Kidney epithelial cell (primary cell): ENCODE measurements at places on chromosomes 16 and 17.

DNA sequence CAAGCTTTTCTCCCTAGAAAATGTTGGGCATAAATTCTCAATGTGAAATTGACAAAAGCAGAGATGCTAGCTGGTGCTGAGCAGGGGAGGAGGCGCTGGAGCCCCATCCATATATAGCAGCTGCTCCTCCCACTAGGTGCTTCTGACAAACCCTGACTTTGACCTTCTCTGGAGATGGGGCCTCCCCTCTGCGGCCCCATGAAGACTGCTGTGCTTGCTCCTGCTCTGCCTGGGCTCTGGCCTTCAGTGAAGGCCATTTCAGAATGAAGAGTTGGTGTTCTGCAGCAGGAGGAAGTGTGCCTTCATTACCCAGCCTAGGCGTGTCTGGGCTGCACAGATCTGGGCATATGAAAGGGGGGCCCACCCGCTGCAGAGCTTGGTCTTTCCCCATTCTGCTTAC lies 29.7 kb downstream of the ASIC2 start:
- no peak for DNase-seq

GRCh38 chr17:20068445-20068844 lies 59.3 kb downstream of the SPECC1 start:
- DNase-seq = no peak

DNA sequence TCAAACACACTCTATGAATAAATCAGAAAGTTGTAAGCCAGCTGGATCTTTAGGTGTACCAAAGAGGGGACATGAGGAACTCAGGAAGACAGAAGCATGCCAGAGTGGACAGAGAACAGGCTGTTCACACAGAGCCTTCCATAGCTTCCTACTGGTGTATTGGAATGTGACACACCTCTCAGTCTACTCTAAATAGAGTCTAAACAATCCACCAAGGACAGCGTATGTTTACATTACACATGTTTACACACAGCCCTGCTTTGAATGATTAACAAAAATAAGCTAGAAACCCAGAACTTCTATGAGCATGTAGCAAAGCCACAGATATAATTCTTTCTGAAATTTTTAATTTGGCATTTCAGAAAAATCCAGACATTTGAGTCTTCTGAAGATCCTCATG lies 1279.0 kb upstream of the CDH8 start:
- DNase-seq = no peak

GRCh38 chr17:20059728-20060188 lies 50.6 kb downstream of the SPECC1 start:
- DNase-seq = no peak

DNA sequence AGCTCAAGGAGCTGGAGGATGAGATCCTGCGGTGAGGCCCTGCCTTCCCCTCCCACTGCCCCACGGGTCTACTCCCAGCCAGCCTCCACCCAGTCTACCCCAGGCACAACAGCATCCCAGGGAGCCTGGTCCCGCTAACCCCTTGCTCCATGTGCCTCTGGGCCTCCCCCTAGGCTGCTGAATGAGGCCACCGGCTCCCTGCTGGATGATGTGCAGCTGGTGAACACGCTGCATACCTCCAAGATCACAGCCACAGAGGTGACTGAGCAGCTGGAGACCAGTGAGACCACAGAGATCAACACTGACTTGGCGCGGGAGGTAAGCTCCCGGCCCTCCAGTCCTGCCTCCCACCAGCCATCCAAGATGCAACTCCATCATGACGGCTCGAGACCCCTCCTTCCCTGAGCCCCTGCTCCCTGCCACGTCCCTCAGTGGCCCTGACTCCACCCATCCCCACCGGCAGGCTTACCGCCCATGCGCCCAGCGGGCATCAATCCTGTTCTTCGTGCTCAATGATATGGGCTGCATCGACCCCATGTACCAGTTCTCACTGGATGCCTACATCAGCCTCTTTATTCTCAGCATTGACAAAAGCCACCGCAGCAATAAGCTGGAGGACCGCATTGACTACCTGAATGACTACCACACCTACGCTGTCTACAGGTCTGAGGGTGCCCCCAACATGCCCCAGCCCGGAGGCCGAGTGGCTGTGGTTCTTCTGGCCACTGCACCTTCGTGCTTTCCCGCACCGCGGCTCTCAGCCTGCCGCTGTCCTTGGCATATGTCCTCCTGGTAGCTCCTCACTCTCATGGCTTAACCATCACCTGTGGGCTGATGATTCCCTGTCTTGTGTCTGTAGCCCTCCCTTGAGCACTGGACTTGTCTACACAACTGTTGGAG lies 15.0 kb upstream of the KDM6B start:
- no peak for DNase-seq

DNA sequence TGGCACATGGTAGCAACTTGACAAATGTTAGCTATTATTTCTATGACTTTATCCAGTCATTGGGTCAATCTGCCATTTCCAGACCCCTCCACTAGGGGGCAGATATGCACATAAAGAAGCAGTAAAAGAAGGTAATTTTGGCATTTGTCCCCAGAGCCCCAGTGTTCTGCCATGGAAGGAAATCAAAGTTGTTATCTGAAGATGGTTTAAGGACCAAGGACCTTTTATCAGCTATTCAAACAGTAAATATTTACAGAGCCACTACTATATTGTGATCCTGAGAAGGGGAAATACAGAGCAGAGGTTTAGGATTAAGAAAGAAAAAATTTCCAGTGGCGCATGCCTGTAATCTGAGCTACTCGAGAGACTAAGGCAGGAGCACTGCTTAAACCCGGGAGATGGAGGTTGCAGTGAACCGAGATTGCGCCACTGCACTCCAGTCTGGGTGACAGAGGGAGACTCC lies 20.0 kb downstream of the TRAF4 start:
- no peak for DNase-seq

DNA sequence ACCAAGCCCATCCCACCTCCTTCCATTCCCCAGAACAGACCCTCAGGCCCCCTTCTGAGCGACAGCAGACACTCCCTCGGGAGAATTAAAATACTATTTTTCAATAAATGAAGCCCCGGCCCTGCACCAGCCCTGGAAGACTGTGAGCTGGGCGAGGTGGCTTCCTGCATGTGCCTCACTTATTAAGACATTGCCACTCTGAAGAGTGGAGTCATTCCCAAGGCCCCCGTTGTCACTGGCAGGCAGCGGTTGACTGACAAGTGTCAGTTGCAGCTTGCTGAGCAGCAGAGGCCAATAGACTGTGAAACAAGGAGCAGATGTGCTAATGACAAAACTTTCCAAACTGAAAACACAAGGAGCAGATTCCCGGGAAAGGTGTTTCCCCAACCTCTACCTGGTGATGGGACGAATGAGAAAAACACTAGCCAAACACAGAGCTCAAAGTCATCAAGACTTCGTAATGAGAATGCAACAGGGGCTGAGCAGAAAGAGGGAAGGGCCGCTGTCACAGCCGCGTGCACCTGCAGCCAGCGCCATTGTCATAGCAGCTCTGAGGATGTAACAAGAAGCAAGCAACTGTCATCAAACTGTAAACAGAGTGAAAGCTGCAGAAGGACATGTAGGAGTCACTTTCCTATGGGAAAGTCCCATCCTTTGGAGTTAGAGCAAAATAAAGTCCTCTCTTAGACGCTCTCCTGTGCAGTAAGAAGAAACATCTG lies 232.1 kb downstream of the C16orf78 start:
- DNase-seq = no peak

DNA sequence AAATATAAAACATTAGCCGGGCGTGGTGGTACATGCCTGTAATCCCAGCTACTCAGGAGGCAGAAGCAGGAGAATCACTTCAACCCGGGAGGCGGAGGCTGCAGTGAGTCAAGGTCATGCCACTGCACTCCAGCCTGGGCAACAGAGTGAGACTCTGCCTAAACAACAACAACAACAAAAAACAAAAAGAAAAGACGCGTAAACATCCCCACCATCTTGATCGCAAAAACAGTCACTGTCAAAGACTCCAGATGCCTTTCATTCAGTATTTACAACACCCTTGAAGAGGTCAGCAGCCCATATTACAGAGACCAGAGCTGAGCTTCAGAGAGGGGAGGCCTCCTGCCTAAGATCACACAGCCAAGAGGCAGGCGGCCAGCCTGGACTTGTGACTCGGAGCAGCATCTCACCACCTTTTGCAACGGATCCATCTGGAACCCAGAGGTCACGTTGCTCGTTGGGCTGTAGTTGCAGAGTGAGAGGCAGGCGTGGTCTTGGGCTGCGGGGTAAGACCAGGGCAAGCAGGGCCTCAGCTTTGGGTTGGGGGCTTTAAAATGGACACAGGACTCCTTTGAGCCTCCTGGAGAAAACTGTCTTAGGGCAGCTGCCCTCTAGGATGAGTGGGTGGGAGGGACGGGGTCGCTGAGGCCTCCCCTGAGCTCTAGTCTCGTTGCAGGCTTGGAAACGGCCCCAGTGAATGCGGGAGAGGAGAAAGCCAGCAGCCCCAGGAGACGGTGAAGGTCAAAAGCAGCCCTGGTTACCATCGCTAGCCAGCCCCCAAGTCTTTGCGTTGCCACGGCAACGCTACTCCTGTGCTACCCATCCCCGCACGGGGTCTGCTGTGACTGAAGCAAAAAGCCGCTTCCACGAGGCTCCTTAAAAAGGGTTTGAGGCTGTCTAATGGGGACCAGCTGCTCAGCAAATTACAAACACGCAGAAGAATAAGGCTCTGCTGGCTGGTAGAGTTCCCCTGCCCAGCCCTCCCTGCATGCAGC lies 26.1 kb downstream of the LGALS3BP start:
- DNase-seq = no peak

DNA sequence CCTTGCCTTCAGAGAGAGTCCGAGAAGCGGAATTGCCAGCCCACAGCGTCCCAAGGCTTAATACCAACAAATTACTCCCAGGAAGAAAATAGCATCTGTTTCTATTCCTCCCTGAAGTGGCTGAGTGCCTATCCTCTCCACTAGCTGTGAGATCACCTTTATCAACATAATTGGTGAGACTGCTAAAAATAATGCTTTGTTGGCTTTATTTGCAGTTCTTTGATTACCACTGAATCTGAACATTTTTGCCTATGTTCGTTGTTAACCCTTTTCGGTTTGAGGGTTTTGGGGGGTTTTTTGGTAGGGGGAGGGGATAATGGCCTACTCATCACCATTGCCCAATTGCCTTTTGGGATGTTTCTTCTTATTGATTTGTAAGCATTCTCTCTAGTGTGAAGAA lies 31.0 kb downstream of the MMP15 start:
- no peak for DNase-seq

DNA sequence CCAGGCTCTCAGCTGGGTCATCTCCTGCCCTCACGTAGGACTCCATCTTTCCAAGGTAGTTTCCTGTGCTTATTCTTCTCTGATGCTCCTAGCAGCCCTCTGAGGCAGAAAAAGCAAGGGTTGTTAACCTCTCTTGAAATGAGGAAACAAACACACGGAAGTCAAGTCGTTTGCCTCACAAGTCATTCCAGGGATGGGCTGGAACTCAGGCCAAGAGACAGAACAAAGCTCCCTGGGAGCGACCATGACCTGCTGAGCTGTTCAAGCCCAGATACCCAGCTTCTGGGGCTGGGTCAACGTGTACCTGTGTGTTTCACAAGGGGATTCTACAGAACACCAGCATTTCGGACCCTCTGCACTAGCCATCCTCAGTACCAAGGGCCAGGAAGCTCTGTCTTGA lies 28.1 kb downstream of the SRL start:
- peak; percentile 10 for DNase-seq

DNA sequence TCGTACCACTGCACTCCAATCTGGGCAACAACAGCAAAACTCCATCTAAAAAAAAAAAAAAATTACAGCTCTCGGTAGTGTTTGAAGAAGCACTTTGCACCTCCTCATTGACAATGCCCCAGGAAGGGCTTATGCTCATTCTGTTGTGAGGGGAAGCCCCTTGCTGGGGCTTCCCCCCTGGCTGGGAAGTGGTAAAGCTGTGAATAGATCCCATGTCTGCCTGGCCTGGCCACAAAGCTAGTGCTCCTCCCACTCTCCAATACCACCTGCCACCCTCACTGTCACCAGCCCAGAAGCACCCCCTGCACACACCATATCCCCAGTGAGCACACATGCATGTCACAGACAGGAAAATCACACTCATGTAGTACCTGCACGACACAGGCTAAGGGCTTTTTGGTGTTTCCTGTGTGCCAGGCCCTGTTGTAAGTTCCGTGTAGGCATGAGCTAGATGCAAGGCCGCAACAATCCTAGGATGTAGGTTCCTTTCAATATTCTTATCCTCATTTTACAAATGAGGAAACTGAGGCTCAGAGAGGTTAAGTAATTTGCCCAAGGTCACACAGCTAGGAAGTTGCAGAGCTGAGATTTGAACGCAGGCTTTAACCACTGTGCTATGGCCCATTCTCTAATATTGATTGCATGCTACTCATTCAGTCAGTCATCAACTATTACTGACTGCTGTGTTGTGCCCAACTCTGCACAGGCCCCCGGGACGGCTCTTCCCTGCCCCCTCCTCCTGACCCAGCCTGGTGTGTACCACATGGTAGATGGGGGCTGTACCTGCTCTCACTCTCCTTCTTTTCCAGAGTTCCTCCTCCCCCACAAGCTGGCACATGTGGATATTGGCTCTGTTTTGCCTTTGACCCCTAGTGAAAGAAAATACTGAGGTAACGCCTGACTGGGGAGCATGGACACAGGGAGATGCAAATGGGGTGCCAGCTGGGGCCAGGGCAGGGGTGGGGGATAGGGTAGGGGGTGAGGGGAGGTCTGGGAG lies 11.9 kb upstream of the COL1A1 start:
- no peak for DNase-seq
